BJ (cell line): ENCODE measurements at places on chromosomes 13 and 19.

DNA sequence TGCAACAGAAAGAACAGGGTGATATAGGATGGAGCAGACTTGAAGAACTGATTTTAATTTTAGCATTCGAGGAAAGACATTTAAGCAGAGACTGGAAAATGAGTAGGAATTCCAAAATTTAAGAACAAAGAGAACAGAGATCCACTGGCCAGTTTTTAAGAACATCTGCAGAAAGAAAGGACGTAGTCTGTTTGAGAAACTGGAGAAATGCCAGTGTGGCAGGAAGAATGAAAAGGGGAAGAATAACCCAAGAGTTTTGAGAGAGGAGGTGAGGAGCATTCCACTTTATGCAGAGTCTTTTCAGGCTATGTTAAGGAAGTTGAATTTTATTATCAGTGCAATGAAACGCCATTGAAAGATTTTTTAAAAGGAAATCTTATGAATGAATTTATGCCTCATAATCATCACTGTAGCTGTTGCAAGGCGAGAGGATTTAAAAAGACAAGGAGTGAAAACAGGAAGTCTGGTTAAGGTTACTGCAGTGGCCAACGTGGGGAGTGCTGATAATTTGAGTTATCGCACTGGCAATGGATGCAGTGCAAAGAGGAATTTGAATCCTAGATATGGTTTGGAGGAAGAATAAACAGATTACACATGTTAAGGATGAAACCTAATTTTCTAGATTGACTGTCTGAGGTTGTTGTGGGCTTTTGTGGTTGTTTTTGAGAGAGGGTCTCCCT lies 253.8 kb downstream of the DACH1 start:
- no peak for DNase-seq

DNA sequence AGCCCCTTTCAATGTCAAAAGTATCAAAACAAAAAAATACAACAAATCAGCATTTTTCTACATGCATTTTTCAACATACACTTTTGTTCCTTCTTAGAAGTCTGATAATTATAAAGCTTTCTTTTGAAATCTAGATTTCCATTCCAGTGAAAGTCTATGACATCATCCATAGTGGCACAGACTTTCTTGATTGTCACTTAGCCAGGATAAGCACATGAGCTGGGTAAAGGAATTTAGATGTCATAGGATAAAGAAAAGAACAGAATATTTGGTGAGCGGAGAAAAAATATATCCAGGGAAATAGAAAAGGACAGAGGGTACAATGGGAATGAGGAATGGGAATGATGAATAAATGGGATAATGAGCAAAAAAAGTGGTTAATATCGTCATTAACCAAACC lies 15.1 kb upstream of the TRPC4 start:
- DNase-seq: no peak

GRCh38 chr13:35603593-35604285 lies 127.2 kb upstream of the MAB21L1 start:
- no peak for DNase-seq

- no peak for DNase-seq
Measured at GRCh38 chr13:24659239-24659638, 21.0 kb upstream of the ATP12A start.

DNA sequence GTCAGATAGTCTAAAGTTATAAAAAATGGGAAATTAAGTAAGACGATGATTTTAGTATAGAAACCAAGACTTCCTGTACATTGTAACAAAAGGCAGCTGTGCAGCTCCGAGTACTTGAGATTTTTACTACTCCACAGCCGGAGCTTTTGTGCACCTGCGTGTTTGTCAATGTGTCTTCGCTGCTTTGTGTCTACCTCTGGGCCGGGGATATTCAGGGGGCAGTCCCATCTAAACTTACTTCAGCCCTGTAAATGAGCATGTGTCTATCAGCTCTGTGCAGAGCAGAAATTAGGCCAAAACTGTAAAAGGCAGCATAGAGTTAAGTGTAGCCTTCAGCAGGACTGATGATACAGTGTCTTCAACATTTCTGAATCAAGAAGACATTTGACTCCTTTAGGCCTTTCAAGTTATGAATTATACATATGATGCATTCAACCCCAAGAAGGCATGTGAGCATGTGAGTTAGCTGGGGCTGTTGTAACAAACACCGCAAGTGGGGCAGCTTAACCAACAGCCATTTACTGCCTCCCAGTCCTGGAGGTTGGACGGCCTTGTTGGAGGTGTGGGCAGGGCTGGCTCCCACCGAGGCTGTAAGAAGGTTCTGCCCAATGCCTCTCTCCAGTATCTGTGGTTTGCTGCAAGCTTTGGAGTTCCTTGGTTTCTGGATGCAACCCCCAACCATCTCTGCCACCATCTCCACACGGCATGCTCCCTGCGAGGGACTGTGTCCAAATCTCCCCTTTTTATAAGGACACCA lies 191.0 kb upstream of the IRS2 start:
- DNase-seq: no peak

GRCh38 chr19:45527731-45528130 lies 20.5 kb downstream of the VASP start:
- DNase-seq: no peak

- no peak for DNase-seq
Measured at GRCh38 chr13:31773538-31773937, 34.2 kb downstream of the RXFP2 start.

DNA sequence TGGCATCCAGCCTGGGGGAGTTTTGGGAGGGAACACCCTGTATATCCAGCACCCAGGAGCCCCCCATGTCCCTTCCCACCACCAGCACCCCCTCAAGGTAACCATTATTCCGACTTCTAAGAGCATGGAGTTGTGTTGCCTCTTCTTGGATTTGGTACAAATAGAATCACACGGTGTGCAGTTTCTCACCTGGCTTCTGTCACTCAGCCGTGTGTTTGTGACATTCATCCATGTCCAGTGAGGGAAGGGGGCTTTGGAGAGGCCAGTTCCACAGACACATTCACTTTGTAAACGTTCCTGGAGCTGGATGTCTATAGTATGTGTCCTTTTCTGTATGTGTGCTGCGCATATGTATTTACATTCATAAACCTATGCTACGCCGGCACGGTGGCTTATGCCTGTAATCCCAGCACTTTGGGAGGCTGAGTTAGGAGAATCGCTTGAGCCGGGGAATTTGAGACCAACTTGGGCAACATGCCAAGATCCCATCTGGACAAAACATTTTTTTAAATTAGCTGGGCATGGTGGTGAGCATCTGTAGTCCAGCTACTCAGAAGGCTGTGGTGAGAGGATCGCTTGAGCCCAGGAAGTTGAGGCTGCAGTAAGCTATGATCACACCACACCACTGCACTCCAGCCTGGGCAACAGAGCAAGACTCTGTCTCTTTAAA lies 36.6 kb downstream of the MYH14 start:
- no peak for DNase-seq

DNA sequence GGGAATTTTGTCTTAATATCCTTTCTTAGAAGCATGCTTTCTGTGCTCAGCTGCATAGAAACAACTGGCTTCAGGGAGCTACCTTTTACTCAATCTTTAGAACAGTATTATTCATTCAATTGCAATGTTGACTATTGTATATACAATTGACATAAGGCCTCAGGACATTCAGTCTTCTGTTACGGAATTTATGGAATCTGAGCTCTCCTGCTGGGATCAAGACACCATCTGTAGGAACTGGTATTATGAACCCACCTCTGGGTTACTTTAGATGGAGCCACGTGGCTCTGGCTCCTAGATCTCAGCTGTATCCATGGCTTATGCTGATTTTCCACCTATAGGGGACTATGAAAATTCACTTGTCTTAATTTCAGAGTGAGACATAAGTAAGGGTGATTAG lies 716.2 kb upstream of the GPC6 start:
- DNase-seq: no peak

GRCh38 chr13:89828506-89828905 lies 1519.0 kb upstream of the MIR17HG start:
- no peak for DNase-seq

DNA sequence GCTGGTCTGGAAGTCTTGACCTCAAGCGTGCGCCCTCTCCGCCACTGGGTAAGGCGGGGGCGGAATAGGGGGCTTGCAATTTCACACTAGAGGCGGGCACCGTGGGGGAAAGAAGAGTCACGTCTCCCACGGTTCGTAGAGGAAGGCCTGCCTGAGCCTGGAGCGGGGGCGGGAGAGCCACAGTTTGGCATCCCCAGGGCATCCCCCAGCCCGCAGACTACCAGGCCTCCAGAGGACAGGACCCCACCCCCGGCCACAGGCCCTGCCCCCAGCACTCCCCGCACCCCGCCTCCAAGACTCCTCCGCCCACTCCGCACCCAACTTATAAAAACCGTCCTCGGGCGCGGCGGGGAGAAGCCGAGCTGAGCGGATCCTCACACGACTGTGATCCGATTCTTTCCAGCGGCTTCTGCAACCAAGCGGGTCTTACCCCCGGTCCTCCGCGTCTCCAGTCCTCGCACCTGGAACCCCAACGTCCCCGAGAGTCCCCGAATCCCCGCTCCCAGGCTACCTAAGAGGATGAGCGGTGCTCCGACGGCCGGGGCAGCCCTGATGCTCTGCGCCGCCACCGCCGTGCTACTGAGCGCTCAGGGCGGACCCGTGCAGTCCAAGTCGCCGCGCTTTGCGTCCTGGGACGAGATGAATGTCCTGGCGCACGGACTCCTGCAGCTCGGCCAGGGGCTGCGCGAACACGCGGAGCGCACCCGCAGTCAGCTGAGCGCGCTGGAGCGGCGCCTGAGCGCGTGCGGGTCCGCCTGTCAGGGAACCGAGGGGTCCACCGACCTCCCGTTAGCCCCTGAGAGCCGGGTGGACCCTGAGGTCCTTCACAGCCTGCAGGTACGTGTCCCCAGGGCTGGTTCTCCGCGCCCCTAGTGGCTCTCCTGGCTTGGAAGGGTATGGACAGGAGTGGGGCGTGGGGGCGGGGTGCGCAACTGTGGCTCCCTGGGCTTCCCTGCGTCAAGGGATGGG lies at the start of gene ANGPTL4:
Gene ANGPTL4 (plus strand): TSS at position 353 of the 969 bp plus-strand sequence. CDS start 167 bp downstream, at position 520.
- DNase-seq: no peak

DNA sequence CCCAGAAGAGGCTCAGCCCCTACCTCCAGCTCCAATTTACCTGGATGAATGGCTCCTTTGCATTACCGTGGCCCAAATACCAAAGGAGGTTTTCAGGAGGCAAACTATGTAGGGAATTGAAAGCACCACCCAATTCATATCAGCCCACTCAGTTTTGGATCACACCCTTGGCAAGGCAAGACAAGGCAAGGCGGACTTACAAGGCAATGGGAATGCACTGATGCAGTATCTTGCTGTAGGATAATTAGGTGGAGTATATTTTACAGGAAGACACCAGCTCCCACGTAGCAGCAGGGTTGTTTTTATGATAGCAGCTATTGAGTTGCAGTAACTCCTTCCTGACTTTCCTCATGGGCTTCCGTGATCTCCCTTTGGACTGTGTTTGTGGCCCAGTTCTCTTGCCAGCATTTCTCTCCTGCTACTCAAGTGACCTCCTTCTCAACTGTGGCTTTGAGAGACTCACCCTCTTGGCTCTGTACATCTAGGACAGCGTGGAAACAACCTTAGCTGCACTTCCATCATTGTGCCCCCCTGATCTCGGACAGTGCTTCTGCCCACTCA lies 935.9 kb downstream of the EFNB2 start:
- no peak for DNase-seq

DNA sequence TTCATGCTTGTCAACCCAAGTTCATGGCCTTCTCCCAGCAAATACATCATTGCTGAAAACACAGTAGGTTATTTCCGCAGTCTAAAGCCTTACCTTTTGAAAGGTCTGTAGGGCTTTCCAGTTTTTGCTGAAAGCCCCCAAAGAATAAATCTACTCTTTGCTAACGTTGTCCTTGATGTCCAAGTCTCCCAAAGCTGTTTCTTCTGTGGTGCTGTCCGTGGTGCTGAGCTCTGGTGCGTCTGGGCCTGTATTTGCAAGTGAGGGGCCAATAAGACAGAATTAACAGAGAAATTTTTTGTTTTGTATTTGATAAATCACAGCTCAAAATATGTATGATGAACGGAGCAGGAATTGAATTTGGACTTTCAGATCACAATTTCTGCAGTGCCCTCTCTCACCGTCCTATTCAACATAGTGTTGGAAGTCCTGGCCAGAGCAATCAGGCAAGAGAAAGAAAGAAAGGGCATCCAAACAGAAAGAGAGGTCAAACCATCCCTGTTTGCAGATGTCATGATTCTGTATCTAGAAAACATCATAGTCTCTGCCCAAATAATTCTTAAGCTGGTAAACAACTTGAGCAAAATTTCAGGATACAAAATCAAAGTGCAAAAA lies 9.8 kb upstream of the LGALS16 start:
- no peak for DNase-seq

- no peak for DNase-seq
Measured at GRCh38 chr19:12695514-12695913, 917 bp downstream of the FBXW9 start.

GRCh38 chr19:3975637-3976087 lies 4.8 kb upstream of the DAPK3 start:
- no peak for DNase-seq

- DNase-seq: no peak
Measured at GRCh38 chr13:38340624-38341023, 9.0 kb upstream of the UFM1 start.

- no peak for DNase-seq
Measured at GRCh38 chr13:66009241-66009640, 1220.9 kb downstream of the PCDH9 start.

- DNase-seq: no peak
Measured at GRCh38 chr19:56290104-56290503, 17.6 kb downstream of the EDDM13 start.

- no peak for DNase-seq
Measured at GRCh38 chr13:113794086-113794485, 35.1 kb downstream of the TMEM255B start.

DNA sequence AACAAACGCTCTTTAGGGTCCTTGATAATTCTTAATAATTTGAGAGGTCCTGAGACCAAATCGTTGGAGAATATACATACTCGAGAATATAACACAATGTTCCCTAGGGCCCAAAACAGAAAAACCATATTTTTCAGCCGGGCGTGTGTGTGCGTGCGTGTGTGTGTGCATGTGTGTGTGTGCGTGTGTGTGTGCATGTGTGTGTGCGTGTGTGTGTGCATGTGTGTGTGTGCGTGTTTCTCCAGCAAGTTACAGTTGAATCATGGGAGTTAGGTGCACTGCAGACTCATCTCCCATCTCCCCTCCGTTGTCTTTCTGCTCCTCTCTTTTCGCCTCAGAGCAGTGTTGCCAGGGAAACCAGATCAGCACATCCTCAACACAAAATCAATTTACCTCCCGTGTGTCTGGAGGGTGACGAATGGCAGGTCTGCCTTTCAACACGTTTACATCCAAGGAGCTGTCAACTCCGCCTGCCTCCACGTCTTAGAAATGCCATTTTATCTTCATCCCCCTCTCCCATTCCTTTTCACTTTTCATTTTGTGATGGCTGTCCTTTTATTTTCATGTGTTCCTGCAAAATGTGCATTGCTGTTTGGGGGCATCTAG lies 8.3 kb upstream of the PNMA8B start:
- no peak for DNase-seq

DNA sequence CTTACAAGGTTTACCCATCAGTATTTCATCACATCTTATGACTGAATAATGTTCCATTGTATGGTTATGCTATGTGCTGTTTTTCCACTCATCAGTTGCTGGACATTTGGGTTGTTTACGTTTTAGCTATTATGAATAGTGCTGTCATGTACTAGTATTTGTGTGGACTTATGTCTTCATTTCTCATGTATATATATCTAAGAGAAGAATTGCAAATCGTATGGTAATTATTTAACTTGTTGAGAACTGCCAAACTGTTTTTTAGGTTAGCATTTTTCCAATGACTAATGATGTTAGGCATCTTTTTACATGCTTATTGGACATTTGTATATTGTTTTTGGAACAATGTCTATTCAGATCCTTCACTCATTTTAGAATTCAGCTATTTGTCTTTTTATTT lies 368.3 kb downstream of the LMO7 start:
- no peak for DNase-seq
